ENCODE measurements at places on chromosomes 12 and 14.

GRCh38 chr14:20757965-20758364, 10.2 kb upstream of the EDDM3B start:
- no peak for DNase-seq

- no peak for DNase-seq
Observed at GRCh38 chr14:90375934-90376333, 20.9 kb upstream of the CALM1 start.

DNA sequence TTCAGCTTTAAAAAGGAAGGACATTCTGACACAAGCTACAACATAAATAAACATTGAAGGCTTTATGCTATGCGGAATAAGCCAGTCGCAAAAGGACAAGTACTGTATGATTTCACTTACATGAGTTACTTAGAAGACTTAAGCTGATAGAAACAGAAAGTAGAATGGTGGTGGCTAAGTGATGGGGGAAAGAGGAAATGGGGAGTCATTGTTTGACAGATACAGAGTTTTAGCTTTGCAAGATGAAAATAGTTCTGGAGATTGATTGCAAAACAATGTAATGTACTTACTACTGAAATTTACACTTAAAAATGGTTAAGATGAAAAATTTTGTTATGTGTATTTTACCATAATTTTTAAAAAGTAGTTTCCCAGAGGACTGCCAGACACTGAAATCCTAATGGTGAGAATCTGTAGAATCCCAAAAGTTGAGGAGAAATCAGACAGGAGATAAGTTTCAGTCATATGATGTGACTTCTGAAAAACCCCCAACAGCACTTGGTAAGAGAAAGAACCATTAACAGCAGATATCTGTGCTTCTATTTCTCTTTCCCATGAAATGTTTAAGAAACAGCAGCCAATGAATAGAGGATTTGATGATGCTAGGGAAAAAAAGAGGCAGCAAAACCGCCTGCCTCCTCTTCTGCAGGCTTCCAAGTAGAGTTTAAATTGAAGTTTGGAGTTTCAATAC, 16.6 kb upstream of the CLEC2A start:
- no peak for DNase-seq

- DNase-seq = no peak
Observed at GRCh38 chr14:54784657-54785056, 118.0 kb downstream of the GCH1 start.

GRCh38 chr12:18799561-18799960, 61.6 kb downstream of the CAPZA3 start:
- no peak for DNase-seq

- DNase-seq = no peak
Observed at GRCh38 chr12:1698720-1699119, 7.8 kb downstream of the ADIPOR2 start.

GRCh38 chr14:99605299-99605961, 1.4 kb upstream of the CCDC85C start:
- peak; percentile 81 for DNase-seq

- DNase-seq = no peak
Observed at GRCh38 chr14:61203081-61203753, 77.9 kb downstream of the TMEM30B start.

GRCh38 chr12:9809338-9809737, 17.9 kb upstream of the KLRF1 start:
- DNase-seq = no peak

DNA sequence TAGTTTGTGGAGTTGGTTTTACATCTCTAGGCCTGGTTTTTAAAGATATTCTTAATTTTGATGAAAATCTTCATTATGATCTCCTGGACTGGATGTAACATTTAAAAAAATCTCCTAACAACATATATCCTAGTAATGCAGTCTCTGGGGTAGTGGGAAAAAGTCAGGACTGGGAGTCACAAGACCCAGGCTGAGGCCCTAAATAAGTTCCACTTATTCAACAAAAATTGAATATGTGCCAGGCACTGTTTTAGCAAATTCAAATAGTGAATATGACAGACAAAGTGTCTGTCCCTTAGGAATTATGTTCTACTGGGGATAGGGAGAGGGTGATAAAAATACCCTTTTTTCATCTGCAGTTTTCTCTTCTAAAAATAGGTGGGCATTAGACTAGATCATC, 248.4 kb downstream of the PAWR start:
- no peak for DNase-seq

- no peak for DNase-seq
Observed at GRCh38 chr14:60616461-60616959, 32.8 kb downstream of the SIX1 start.

DNA sequence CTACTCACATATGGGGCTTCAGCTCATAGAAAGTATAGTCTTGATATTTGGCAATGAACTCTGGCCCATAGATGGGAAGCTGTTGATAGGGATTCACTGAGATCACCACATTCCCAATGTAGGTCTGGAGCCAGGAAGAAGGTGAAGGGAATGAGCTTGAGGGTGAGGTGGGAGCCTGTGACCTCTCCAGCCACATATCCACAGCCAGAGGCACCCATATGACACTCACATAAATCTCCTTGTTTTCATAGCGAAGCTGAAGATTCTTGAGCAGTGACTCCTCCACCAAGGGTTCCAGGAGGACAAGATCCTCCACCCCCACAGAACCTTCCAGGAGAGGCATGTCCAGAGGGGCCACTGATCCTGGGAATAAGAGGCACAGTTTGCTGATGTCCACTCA, 1.9 kb downstream of the MYO1A start:
- no peak for DNase-seq

- DNase-seq = no peak
Observed at GRCh38 chr12:18352312-18352711, 91.0 kb downstream of the PIK3C2G start.

DNA sequence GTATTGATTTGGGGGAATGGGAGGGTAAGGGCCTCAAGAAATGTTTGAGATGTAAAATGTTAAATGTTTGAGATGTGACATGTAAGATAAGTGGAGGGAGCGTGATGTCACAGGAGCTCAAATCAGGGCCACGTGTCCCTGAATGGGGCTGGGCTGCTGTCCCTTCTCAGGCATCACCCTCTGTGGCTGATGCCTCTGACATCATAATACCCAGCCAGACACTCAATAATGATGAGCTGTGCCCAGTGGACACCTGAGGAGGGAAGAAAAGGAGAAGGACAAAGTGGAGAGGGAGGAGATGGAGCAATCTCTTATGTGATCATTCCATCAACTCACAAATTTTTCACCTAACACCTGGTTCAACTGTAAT, 120.8 kb downstream of the SAMD4A start:
- DNase-seq = no peak

DNA sequence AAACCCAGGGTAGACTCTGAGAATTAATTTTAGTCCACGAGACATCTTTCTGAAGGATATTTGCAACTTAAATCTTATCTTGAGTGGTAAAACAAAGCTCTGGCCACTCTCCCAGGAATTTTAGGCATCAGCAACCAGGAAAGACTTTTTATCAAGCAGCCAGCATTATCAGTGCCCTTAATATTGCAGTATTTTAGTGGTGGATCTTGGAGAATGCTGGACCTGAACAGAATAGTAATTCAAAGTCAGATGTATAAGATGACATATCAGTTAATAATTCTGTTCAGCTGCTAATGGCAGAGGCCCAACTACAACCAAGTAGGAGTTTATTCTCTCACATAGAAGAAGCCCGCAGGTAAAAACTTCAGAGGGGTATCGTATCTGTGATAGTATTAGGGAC, 59.0 kb upstream of the CRY1 start:
- DNase-seq = no peak

DNA sequence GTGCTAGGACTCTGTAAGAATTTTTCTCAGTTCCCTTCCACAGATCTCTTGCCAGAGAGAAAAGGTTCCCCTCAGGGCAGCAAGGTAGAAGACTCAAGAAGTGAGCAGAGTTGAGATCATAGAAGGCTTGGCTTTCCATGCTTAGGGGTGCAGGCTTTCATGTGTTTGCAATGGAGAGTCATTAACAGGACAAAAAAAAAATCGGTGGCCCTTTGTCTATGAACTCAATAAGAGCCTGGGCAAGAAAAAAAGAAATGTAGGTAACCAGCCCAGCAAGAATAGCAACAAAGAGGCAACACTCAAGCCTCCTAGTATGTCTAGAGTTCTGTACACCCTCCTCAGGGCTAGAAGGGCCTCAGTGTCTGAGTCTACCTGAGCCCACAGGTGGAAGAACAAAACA, 23.4 kb upstream of the LRP6 start:
- no peak for DNase-seq

GRCh38 chr14:99174770-99175319, 97.2 kb downstream of the BCL11B start:
- no peak for DNase-seq

- DNase-seq = no peak
Observed at GRCh38 chr12:87953256-87953860, 75.8 kb downstream of the C12orf50 start.

GRCh38 chr14:40280652-40281051, 848.4 kb upstream of the FBXO33 start:
- DNase-seq = no peak

- no peak for DNase-seq
Observed at GRCh38 chr14:77204459-77204771, 22.8 kb downstream of the TMEM63C start.

DNA sequence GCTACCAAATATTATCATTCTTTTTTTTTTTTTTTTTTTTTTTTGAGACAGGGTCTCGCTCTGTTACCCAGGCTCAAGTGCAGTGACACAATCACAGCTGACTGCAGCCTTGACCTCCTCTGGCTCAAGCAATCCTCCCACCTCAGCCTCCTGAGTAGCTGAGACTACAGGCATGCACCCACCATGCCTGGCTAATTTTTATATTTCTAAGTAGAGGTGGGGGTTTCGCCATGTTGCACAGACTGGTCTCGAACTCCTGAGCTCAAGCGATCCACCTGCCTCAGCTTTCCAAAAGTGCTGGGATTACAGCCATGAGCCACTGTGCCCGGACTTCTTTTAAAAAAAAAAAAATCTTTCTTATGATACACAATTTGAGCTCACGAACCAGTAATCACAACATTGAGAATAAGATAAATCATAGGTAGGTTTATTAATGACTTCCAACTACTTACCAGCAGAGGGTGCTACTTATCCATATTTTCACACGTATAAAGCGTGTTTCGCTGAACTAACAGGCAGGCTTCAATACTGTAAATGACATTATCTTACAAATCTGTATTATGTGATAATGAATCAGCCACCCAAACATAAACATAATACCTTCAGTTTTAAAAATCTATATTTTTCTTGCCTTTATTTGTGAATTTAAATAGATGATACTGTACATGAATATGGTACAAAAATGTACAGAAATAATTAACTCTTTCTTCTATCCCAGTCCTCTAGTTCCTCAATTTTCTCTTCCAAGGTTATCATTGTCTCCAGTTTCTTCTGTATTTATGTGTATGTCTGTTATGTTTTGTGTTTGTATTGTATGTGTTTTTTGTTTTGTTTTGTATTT, 42.5 kb upstream of the BCAT1 start:
- DNase-seq = peak; percentile 10

GRCh38 chr12:100229876-100230275, 29.3 kb downstream of the ACTR6 start:
- no peak for DNase-seq

DNA sequence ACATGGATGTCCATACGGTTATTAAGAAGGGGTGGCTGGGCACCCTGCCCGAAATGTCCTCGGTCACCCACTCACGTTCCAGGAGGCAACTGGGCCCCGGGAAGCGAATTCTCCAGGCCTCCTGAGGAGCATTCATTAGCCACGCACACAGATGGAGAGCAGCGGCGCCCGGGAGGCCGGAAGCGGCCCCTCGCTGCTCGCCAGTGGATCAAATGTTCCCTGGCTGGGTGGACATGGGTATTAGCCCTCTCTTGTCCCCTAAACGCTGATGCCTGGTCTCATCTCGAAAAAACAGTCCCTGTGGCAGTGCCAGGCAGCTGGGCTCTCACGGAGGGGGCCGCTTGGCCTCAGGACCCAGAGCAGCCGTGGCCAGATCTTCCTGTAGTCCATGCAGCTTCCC, 59.0 kb upstream of the DLK1 start:
- DNase-seq = no peak

- DNase-seq = no peak
Observed at GRCh38 chr14:20002319-20002718, 356 bp downstream of the OR4Q2 start.

GRCh38 chr14:44928793-44929192, 33.0 kb downstream of the KLHL28 start:
- DNase-seq = no peak

GRCh38 chr12:90199006-90199405, 490.4 kb upstream of the ATP2B1 start:
- DNase-seq = no peak

DNA sequence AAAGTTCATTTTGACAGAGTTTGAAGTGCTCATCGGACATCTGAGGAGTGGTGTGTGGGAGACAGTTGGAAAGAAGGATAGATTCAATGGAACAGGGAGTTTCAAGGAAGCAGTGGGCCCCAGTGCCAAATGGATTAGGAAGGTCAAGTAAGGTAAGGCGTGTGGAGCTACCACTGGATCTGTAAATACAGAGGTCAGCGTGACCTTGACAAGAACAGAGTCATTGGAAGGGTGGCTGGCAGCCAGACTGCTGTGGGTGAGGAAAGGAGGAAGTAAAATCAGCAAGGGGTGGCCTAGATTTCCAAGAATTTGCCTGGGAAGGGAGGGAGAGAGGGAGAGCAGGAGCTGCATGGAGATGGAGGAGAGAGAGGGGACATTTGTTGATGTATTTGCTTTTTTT, 68.2 kb upstream of the IGF1 start:
- no peak for DNase-seq

DNA sequence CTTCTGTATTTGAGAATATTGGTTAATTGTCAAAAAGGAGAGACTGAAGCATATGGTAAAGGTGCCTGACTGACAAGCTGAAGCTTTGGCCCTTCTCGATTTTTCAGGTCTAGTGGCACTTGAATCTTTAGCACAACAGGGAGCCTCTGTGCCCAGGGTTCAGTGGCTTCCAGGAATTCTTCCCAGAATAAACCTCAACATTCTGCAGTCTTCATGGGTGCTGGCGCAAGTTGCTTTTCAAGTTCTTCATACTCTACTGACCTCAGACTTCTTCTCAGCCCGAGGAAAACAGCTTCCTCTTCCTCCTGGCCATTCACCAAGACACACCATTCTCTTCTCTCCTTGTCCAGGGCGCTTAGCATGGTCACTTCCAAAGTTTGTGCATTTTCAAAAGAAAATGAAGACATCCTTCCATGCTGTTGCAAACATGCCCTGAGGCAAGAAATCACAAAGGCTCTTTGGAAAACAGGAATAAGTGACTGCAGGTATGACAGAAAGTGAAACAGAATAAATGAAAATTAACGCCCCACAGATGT, 89.9 kb downstream of the MGST1 start:
- no peak for DNase-seq

DNA sequence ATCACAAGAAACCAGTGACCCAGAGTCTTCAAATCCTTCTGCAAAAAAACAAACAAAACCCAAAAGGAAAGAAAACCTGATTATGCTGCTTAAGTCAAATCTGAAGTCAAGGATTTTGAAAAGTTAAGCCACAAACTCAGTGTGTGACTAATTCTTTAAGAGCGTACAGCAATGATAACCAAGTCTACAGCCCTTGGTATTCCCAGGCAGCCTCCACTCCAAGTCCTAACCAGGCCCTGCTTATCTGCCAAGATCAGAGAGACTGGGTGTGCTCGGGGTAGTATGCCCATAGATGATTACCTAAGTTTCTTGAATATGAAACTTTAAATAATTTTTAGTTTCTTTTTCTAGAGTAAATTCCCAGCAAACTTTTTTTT, 13.1 kb downstream of the PGAM5 start:
- no peak for DNase-seq

Measured in activated CD4-positive, alpha-beta T cell treated with anti-CD3 and anti-CD28 coated beads for 4 hours (primary cell).